ENCODE measurements at places on chromosomes 1 and 21.

DNA sequence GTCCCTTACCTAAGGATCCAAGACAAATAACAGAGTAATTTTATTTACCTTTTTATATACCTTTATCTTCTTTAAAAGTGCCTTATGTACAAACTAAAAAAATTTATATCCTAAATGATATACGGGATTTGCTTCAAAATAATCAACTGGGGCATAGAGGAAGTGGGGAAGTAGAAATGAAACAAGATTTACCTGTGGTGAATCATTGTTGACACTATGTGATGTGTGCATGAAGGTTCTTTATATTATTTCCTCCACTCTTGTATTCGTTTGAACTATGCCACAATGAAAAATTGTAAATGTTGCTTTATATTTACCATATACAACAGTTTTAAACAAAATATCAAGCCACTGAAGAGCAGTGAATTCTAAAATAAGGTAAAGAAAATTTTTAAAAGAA is 13.0 kb downstream of the RGS7 start:
- no peak for DNase-seq

DNA sequence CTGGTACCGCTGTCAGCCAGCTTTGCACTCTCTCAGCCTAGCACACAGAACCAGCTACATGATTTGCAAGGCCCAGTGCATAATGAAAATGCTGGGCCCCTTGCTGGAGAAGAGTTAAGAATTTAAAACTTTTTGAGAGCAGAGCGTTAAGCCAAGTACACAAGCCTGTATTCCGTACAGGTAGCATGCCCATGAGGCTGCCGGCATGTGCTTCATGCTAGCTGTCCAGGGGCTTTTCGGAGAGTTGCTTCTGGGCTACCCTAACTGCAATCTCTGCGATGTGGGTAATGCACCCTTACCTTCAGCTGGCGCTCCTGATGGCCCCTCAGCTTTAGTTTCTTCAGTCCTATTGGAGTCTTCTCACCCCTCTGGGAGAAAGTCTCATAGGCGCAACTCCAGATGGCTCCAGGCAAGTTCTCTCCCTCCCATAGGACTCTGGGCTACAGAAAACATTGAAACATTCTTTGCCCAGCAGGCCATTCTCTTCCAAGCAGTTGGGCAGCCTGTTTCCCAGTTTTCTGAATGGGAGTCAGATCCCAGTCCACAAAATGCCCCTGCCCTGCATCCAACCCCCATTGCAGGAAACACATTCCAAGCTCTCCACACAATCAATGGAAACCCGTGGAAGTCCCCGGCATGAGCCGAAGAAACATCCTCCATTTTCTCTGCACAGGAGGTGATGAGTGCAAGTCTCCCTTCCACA is 5.7 kb upstream of the AKT3 start:
- DNase-seq: no peak

GRCh38 chr1:167360120-167360519 is 139.4 kb downstream of the POU2F1 start:
- no peak for DNase-seq

DNA sequence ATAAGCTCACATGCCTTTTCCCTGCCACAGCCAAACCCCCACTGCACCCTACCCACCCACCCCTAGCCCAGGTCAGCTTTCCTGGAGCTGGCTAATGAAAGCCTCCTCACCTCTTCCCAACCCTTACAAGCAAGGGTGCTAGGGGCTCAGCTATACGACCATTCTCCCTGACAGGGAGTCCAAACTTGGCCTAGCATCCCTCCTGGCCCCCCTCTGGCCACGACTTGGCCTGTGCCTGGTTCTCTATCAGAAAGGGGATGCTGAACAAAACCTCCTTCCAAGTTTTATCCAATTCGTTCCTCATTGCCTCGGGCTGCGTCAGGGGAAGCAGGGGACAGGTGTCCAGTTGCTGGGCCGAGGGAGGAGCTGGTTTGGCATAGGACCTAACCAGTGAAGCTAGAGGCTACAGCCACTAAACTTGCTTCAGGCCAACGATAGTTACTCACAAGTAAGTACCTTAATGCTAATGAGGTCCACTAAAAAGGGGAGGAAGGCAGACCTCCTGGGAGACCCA is 8.6 kb downstream of the TMEM81 start:
- DNase-seq: no peak

DNA sequence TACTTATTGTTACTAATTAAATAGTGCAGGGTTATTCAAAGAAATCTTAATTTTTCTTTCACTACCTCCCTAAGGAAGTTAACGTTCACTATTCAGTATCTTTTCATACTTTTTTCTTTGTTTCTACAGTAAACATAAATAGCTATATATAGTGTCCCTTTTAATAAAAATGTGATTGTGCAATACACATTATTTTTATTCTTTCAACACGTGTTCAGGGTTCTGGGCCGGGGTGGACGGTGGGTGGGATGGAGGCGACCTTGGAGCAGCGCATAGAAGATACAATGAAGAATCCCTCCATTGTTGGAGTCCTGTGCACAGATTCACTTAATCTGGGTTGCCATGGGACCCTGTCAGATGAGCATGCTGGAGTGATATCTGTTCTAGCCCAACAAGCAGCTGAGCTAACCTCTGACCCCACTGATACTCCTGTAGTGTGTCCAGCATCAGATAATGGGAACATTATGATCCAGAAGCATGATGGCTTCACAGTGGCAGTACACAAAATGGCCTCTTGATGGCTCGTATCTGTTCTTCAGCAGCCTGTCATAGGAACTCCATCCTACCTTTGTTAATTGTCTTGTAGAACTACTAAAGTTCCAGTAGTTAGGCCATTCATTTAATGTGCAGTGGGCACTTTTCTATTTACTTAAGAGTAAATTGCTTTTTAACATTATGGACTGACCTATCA is 155.9 kb upstream of the L1TD1 start:
- no peak for DNase-seq

DNA sequence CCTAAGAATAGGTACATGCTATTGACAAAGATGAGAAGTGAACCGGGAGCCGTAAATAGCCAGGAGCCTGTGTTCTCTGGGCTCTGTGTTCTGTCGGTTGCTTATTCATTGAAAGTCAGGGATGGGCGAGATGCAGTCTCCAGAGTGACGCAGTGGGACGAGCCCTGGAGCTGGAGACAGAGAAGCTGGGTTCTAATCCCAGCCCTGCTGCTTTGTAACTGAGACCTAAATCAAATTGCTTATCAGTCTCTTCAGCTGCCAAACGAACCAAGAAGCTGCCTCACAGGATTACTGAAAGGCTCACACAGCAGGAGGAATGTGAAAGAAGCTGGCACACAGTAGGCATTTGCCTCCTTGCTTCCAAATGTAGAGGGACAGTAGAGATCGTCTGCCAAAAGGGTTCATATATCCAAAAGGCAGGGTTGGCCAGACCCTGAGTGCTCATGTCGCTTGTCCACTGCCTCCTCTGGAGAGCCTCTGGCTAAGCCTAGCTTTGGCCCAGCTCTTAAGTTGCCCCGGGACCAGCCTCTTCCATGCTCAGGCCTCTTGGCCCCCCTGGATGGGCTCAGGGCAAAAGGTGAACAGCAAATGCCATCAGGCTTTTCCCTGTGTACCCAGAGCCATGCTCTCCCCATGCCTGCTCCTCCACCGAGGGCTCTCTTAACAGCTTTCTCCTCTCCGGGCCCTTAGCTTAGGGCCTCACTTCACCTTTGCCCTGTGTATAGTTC is 134.2 kb upstream of the IPO9 start:
- no peak for DNase-seq

DNA sequence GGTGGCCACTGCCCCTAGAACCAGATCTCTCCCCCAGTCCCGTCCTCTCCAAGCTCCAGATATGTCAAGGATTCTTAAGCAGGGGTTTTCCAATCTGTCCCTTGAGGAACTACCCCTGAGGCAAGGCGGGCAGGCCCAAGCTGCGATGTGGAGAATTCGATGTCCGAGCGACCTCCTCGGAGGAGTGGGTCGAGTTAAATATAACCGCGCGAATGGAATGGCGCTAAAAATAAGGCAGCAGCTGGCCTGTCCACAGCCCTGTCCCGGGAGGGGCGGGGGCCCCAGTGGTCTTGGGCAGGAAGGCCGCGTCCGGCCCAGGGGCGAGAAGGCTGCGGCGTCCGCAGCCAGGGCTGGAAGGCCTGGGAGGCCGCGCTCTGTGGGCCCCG is 5.8 kb upstream of the FOXD3 start:
- DNase-seq: no peak
